HFFc6 (cell line): ENCODE measurements at places on chromosomes 1 and 21. TPM values are rescaled to one million over a fixed set of nuclear protein-coding genes. Genes with fewer than 3 reads are reported as not detected.

DNA sequence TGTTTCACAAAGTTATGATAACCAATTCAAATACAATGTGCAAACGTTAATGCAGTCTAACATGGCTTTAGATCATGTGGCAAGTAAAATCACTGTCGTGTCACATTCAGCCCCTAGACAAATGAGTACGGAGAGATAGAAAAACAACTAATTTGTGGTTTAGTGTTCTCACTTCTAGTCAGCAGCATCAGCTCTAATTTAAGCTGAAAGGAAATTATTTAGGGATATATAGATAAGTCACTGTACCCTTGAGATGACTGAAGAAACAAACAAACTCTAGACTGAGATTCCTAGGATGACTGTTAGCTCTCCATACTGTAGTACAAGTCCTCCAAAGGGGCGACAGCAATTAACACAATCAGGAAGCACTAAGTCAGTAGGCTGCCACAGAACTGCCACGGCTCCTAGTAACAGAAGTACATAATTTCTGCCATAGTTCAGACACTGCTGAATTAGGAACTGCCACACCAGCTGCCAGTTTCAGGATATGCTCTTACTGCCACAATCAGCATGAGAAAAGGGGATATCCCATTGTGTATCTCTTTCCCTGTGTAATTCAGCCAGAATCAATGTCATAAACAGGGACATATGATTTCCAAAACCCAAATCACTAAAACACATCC lies 150.4 kb upstream of the NEGR1 start:
- DNase-seq, result no peak
- no peaks in the 10 kb centered on the region for H3K27me3 ChIP-seq
- peaks cover 34% of the 10 kb centered on the region for H3K4me1 ChIP-seq
- H3K4me3 ChIP-seq, result no peak overlapping the region
- peak overlapping the region; percentile 20; the same call in 1 of the 2 replicates for H3K27ac ChIP-seq
- H3K36me3 ChIP-seq, result peaks cover 12% of the 10 kb centered on the region

- peaks cover 41% of the 10 kb centered on the region for H3K4me1 ChIP-seq
- H3K36me3 ChIP-seq, result no peaks in the 10 kb centered on the region
- H3K27me3 ChIP-seq, result no peaks in the 10 kb centered on the region; the same call in 1 of the 2 replicates
- H3K27ac ChIP-seq, result peak overlapping the region; percentile 24
- DNase-seq, result no peak
- H3K4me3 ChIP-seq, result no peak overlapping the region
Observed at GRCh38 chr1:221998781-221999180, 256.9 kb upstream of the DUSP10 start.

DNA sequence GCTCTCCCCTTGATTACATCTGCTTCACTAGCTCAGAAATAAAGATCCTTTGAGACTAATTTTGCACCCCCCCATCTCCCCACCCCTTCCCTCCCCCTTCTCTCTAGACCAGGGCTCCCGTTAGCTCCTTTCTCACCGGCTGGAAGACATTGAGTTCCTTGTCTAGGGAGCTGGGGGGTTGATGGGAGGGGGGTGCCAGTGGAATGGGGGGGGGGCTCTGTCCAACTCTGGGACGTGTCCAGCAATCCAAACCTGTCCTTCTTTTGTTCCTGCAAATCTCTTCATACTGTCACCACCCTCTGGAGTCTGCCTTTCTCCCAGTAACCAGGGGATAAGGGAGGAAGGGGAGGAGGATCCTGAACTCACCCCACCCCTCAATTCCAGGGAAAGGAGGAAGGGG lies 61.9 kb downstream of the RHBG start:
- DNase-seq, result no peak
- H3K36me3 ChIP-seq, result 0 out of 2 replicates have a peak, but pooled peaks cover 5% of the 10 kb centered on the region
- H3K4me1 ChIP-seq, result peaks cover 6% of the 10 kb centered on the region; the same call in 1 of the 2 replicates
- no peak overlapping the region for H3K4me3 ChIP-seq
- H3K27ac ChIP-seq, result no peak overlapping the region
- H3K27me3 ChIP-seq, result peaks cover 77% of the 10 kb centered on the region

- H3K4me1 ChIP-seq, result peaks cover 20% of the 10 kb centered on the region
- H3K4me3 ChIP-seq, result peak overlapping the region; percentile 47
- no peaks in the 10 kb centered on the region; the same call in 1 of the 2 replicates for H3K27me3 ChIP-seq
- DNase-seq, result no peak
Observed at GRCh38 chr1:61132645-61133334, 50.4 kb downstream of the NFIA start.

- no peaks in the 10 kb centered on the region; the same call in 1 of the 2 replicates for H3K27me3 ChIP-seq
- no peaks in the 10 kb centered on the region for H3K4me1 ChIP-seq
- no peaks in the 10 kb centered on the region for H3K36me3 ChIP-seq
- no peak overlapping the region for H3K4me3 ChIP-seq
- no peak for DNase-seq
Observed at GRCh38 chr1:160539990-160540858, 17.2 kb upstream of the SLAMF6 start.

DNA sequence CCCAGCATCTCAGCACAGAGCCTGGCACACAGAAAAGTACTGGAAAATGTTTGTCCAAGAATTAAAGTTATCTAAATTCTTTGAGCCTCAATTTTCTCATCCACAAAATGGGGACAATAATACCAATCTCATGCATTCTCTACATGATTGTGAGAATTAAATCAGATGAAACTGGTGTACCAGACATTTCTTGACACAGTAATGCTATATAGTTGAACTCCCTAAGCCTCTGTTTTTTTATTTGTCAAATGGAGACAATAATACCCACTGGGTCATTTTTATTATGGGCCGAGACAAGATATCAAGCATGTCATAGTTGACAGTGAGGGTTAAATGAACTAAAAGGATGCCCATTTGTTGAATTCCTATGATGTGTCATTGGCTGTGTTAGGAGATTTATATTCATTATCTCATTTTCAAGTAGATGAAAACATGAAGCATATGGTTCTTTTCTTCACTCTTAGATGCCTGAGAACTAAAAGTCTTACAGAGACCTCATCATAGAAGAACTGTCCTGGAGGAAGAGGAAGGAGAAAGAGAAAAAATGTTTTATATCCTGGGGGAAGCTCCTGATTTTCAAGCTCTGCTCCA lies 17.5 kb upstream of the OTUD3 start:
- H3K27me3 ChIP-seq, result no peaks in the 10 kb centered on the region; the same call in 1 of the 2 replicates
- no peak overlapping the region for H3K27ac ChIP-seq
- no peak overlapping the region for H3K4me3 ChIP-seq
- peaks cover 79% of the 10 kb centered on the region for H3K4me1 ChIP-seq
- H3K36me3 ChIP-seq, result peaks cover 6% of the 10 kb centered on the region
- no peak for DNase-seq

GRCh38 chr1:224506141-224506814 lies 71.7 kb upstream of the WDR26 start:
- H3K27ac ChIP-seq, result no peak overlapping the region
- no peak for DNase-seq

GRCh38 chr1:225877580-225877979 lies 4.6 kb downstream of the TMEM63A start:
- peak; percentile 44 for DNase-seq
- H3K36me3 ChIP-seq, result peaks cover 6% of the 10 kb centered on the region; the same call in 1 of the 2 replicates
- peak overlapping the region; percentile 19; the same call in 1 of the 2 replicates for H3K27ac ChIP-seq
- H3K4me3 ChIP-seq, result no peak overlapping the region
- peaks cover 34% of the 10 kb centered on the region for H3K4me1 ChIP-seq

GRCh38 chr1:186511761-186512637 lies 51.1 kb upstream of the PDC start:
- H3K36me3 ChIP-seq, result peaks cover 33% of the 10 kb centered on the region
- no peak overlapping the region for H3K4me3 ChIP-seq

UBAP2L gene
- total RNA-seq, result 187 to 231 TPM (median 218 TPM) in 3 replicates

CFHR5 gene
- total RNA-seq, result not detected in 2 replicates
